Panc1 (cell line): ENCODE measurements at places on chromosomes 3 and 15. TPM values are rescaled to one million over a fixed set of nuclear protein-coding genes. Genes with fewer than 3 reads are reported as not detected.

Gene GPR171
- total RNA-seq, result not detected

Gene APBA2
- total RNA-seq, result 0.31 TPM

Gene P2RY1
- total RNA-seq, result 0.08 TPM

Gene CCNB2
- total RNA-seq, result 67.6 TPM

Gene NCK1
- 43.5 TPM for total RNA-seq

Gene LRRC31
- total RNA-seq, result not detected

Gene TMEM212
- not detected for total RNA-seq

Gene OSTN
- total RNA-seq, result not detected

GRCh38 chr15:101310161-101310480 is 15.1 kb upstream of the SNRPA1 start:
- no peaks in the 10 kb centered on the region for H3K36me3 ChIP-seq
- DNase-seq, result no peak
- H3K4me1 ChIP-seq, result no peaks in the 10 kb centered on the region
- H3K27ac ChIP-seq, result no peak overlapping the region
- no peaks in the 10 kb centered on the region for H3K27me3 ChIP-seq

GRCh38 chr3:152120601-152121269 is 148.0 kb upstream of the MBNL1 start:
- H3K4me3 ChIP-seq, result no peak overlapping the region
- H3K4me1 ChIP-seq, result no peaks in the 10 kb centered on the region
- no peak overlapping the region for H3K27ac ChIP-seq
- DNase-seq, result no peak
- H3K27me3 ChIP-seq, result no peaks in the 10 kb centered on the region

GRCh38 chr3:166993015-166993630 is 387.0 kb downstream of the ZBBX start:
- no peak for DNase-seq
- H3K4me1 ChIP-seq, result no peaks in the 10 kb centered on the region
- H3K27ac ChIP-seq, result no peak overlapping the region
- H3K27me3 ChIP-seq, result no peaks in the 10 kb centered on the region

DNA sequence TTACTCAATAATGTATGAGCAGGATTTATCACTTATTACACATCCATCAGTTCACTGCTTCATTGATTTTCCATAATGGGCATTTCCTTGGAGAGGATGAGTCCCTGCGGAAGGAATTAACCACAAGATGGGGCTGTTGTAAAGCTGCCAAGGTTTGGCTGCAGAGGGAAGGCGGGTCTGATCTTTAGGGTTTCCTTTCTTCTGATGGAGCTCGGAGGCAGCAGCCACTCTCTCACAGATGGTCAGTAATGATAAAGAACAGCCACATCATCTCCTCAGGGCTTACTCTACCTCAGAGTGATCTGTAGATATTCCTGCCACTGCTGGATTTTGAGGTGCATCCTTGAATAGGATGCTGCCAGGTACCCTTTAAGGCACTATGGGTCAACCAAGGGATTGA is 115.2 kb downstream of the USP13 start:
- H3K4me3 ChIP-seq, result no peak overlapping the region
- no peak overlapping the region for H3K27ac ChIP-seq
- H3K27me3 ChIP-seq, result no peaks in the 10 kb centered on the region
- no peaks in the 10 kb centered on the region for H3K4me1 ChIP-seq

DNA sequence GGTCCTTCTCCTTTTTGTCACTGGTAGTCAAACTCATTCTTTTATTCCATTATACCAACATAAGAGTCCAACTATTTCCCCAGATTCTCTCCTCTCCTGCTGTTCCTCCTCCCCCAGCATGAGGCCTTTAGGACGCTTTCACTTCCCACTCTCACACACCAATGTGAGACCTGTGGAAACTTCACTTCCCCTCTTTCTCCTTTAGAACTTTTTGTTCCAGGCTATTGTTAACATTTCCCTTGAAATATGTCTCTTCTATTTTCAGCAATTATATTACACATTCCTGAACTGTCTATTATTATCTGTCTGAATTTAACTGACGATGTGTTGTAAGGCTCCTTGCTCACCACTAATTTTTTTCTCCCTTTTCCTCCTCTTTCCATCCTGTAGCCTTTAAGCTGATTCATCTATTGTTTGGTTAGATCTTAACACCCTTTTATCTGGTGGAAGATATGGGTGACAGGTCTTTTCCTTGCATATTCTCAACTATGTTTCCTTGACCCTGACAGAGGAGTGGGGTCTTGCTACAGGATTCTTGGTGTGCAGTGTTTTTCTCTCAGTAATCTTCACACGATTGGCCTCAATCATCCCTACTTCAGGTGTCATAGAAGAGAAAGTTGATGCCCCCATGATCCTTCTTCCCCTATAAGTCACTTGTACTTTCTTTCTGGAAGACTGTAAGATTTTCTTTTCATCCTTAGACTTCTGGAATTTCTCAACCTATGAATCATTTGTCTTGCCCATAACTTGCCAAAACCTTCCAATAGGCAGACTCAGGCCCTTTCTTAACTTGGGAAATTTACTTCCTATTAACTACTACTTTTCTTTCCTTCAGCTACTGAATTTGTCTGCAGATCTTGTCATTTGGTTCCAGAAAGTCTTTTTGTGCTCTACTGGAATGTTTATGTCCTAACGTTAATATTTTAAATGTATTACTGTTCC is 5.9 kb downstream of the CYP19A1 start:
- H3K4me3 ChIP-seq, result no peak overlapping the region
- no peaks in the 10 kb centered on the region for H3K4me1 ChIP-seq
- H3K27me3 ChIP-seq, result peaks cover 13% of the 10 kb centered on the region
- H3K36me3 ChIP-seq, result no peaks in the 10 kb centered on the region
- no peak for DNase-seq
- H3K27ac ChIP-seq, result no peak overlapping the region

- H3K36me3 ChIP-seq, result no peaks in the 10 kb centered on the region
- no peak for DNase-seq
- H3K4me1 ChIP-seq, result no peaks in the 10 kb centered on the region
- no peak overlapping the region for H3K4me3 ChIP-seq
Observed at GRCh38 chr15:45827275-45827674, 192.4 kb downstream of the SQOR start.

- no peak for DNase-seq
- H3K36me3 ChIP-seq, result no peaks in the 10 kb centered on the region
- no peak overlapping the region for H3K4me3 ChIP-seq
- H3K4me1 ChIP-seq, result no peaks in the 10 kb centered on the region
Observed at GRCh38 chr3:60622349-60622748, 628.9 kb downstream of the FHIT start.

DNA sequence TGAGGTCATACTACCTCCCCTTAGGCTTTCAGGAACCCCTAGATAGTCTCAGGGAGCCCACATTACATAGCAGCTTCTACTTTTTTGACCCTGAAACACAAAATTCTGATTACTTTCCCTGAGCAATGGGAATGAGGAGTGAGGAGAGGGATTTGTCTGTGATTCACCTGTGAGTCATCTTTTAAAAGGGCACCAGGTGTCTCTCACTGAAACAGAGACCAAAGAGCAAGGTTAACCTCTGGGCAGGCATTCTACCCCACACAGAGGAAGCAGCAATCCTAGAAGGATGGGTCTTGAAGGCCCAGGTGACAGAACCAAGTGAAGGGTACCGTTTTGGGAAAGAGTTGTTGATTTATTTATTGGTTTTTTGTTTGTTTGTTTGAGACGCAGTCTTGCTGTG is 31.1 kb upstream of the UBE2E2 start:
- no peaks in the 10 kb centered on the region for H3K36me3 ChIP-seq
- H3K27ac ChIP-seq, result no peak overlapping the region
- H3K4me1 ChIP-seq, result no peaks in the 10 kb centered on the region
- H3K4me3 ChIP-seq, result no peak overlapping the region
- H3K27me3 ChIP-seq, result peaks cover 3% of the 10 kb centered on the region; the same call in 1 of the 2 replicates
- DNase-seq, result no peak

DNA sequence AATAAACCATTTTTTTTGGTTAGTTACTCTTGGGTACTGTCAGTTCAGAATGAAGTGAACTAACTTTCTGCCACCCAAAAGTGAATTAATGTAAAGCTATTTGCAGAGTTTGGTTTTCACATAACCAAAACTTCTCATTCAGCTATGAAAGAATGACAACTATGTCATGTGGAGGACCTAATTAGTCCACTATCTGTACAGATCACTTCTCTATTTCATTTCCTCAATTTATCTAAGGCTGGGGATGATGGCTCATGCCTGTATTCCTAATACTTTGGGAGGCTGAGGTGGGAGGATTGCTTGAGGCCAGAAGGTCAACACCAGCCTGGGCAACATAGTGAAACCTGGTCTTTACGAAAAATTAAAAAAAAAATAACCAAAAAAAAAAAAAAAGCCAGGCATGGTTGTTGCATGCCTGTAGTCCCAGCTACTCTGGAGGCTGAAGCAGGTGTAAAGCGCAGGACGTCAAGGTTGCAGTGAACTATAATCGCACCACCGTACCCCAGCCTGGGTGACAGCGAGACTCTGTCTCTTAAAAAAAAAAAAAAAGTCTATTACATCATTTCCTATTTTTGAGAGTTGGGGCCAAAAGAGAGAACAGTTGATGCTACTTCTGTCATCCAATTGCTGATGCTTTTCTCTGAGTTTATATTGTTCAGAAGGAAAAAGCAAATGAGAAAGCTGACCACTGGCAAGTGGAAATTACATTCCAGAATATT is 8.7 kb downstream of the HYPK start:
- no peak for DNase-seq
- H3K4me1 ChIP-seq, result no peaks in the 10 kb centered on the region
- no peaks in the 10 kb centered on the region for H3K27me3 ChIP-seq
- H3K36me3 ChIP-seq, result peaks cover 33% of the 10 kb centered on the region
